ENCODE measurements at places on chromosomes 12 and 14.

DNA sequence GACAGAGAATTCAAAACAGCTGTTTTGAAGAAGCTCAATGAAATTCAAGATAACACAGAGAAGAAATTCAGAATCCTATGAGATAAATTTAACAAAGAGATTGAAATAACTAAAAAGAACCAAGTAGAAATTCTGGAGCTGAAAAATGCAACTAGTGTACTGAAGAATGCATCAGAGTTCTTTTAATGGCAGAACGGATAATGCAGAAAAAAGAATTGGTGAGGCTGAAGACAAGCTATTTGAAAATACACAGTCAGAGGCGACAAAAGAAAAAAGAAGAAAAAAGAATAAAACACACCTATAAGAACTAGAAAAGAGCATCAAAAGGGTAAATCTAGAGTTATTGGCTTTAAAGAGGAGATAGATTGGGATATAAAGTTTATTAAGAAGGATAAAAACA, 103.3 kb downstream of the INSM2 start:
- no peak for DNase-seq

- no peak for DNase-seq
Observed at GRCh38 chr14:33978892-33979612, 28.2 kb upstream of the EGLN3 start.

DNA sequence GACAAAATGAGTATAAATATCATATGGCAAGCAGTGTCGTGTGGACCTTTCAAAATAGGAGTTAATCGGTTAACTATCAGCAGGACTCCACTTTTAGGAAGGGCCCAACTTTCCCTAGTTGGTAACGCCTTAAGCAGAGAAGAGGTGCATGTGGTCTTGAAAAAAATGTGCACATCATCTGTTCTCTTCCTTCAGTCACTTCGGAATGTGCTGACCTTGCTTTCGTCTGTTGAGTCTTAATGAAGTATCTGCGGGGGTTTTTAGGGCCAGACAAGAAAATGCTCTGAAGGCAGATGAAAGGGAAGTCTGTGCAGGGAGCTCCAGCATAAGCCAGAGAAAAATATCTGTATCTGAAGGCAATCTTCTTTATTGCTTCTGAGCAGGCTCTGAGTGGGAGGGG, 185.2 kb downstream of the AEBP2 start:
- DNase-seq: no peak

DNA sequence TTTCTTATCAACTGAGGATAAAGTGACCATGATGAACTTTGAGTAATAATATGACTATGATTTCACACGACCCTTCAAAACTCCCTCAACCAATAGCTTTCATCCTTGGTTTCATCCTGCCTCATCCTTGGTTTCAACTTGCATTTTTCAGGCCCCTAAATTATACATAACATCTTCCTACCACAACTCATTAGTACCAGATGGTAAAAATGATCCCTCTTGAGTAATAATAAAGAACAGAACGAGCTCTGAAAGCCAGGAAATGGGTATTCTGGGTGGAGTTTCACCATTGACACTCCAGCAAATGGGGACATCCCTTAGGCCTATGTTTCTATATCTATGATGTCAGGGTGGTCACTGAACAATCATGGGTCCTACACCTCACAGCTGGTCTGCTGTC, 72.1 kb upstream of the LMNTD1 start:
- DNase-seq: no peak

DNA sequence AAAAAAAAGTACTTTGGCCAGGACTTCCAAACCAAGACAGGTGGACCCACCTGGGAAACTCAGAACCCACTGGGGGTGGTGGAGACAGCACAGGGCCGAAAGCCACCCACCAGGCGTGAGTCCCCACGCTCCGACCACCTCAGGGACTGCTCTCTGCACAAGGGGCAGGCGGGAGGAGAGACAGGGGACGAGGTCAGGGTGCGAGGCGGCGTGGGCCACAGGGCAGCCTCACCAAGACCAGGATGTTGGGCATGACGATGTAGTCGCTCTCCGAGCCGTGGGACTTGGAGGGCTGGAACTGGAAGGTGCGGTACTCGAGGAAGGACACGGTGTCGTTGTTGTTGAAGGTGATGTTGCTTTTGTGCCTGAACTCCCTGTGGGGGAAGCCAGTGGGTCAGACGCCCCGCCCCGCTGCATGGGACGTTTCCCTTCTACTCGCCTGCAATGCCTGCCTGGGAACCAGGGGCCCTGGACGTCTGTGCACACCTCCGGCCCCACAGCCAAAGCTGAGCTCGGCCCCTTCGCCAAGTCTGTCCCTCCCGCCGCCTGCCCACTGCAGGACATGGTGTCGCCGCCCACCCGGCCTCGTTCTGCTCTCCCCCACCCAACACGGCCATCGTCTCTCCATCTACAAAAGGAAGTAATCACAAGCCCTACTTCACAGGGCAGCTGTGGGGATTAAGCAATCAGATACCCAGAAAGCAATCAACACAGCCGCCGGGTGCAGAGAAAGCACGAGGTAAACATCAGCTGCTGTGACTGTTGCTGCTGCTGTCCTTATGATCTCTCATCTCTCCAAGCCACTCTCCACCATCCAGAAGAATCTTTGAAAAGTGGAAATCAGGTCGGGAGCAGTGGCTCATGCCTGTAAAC, 48.7 kb downstream of the SCARB1 start:
- DNase-seq: peak; percentile 1

- peak; percentile 24 for DNase-seq
Observed at GRCh38 chr12:31521964-31522363, 69.0 kb downstream of the DENND5B start.

DNA sequence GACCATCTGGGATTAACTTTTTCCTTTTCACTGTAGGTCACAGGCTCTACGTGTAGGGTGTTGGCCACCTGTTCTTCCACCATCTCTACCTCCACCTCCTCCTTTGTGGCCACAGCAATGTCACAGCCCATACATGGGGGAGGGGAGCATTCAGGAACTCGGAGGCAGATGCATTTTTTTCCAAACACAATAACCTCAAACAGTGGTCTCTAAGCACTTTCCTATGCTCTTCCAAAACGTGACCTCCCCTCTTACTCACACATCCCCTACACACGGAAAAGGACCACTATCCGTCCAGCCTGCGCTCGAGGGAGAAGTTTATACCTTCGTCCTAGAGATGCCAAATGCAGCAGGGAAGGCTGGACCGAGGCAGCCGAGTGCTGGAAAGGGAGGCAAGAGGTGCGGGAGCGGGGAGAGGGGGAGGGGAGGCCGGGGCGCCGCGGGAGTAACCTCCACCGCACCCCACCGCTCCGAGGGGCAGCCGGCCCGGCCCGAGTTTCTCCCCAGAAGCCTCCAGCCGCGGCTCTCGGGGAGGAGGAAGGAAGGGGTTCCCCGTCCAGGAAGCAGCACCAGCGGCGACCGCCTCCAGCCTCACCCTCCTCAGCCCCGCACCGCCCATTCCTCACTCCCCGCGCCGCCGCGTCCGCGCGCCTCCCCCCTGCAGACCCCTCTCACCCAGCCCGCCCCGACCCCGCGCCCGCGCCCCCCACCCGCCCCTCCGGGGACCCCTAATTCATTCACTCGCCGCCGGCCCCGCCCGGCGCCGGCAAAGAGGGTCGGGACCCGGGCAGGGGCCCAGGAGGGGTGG, 594 bp downstream of the KRAS start:
- DNase-seq: no peak

DNA sequence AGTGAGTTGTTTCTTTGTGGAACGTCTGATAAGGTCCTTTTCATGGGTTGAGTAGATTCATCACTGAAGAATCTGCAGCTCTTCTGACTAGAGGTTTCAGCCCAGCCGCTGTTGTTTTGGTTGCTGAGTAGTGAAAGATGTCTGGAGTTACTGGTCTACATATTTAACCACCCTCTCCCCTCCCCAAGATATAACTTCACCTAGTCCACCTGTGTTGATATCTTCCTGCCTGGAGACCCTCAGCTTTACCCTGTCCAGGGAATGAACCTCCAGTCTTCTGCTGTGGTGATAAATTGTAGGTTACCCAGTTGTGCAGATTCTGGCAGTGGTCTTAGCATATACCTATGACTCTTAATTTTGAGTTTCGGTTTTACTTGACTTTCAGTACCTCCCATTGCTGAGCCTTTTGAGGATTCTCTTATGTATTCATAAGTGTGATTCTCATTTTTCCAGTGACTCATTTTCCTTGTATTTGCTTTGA, 62.9 kb downstream of the CCDC91 start:
- DNase-seq: no peak

GRCh38 chr12:132450418-132451171, 39.4 kb upstream of the FBRSL1 start:
- DNase-seq: no peak

DNA sequence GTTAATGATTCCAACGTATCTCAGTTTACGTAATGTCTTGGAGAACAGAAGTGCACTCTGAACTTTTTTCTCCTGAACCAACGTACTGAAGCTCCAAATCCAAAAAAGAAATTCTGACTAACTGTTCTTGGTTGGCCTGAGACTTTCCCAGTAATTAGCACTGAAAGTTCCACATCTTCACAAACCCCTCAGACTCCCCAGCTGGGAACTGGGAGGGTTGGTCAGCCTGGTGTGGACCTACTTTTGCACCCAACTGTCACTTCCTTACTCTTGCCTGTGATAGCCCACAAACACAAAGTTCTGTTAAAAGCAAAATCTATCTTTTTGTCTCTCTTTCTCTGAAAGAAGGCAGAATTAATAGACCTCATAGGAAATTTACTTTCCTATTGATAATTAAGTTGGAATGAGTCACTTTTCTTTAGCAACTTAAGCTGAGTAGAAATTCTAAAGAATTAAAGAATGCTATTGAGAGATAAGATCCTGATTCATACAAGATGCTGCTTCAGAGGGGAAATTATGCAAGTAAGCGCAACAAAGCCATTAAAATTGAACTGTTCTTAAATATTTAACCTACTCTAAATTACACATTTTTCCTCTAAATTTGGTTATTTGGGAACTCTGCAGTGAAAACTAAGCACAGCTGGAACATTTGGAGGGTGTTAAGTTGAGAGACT, 155.0 kb downstream of the EPS8 start:
- DNase-seq: no peak

DNA sequence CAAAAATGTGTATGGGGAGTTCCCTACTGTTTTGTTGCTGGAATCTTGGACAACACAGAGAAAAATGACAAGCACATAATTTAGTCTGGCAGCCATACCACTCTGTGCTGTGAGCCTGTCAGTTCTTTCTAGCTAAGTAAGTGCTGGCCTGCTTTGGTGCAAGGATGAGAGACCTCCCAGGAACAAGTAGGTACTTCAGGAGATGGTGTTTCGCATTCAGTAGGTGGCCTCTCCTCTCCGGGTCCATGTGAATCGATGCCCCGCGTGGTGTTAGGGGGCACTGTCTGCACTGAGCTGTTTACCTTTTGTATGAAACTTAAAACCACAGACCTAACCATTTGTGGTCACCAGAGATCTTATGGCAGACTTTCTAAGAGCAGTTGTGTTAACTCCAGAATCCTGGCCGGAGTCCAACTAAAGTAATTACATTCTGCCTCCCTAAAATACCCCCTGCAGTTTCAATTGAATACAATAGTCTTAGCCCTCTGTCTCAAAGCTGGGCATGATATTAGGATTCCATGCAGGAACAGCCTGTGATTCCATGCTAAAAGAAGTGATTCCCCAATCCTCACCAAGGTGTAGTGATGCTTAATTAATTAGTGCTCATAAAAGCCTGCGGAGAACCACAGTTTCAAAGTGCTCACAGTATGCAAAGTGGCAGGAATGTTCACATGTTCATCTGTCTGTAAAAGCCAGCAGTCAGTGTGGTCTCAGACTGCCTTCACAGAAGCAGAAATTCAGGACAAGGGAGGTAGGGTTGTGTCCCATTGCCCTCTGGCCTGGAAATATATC, 64.2 kb downstream of the LLPH start:
- DNase-seq: peak; percentile 91

GRCh38 chr14:97703006-97703760, 906.0 kb downstream of the VRK1 start:
- no peak for DNase-seq

GRCh38 chr12:6735448-6736191, 11.8 kb downstream of the COPS7A start:
- DNase-seq: no peak
